ENCODE measurements at places on chromosomes 11 and 22.

DNA sequence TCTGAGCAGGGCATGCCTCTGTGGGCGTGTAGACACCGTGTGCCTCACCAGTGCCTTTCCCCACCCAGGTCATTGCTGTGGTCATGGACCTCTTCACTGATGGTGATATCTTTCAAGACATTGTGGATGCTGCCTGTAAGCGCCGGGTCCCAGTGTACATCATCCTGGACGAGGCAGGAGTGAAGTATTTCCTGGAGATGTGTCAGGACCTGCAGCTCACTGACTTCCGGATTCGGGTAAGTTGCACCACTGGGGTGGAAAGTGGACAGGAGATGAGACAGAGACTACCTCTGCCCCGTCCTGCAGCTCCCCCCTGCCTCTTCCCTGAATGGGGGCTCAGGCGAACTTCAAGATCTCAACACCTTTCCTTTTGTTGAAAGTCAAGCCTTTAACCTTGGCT, 24.3 kb downstream of the FAM83F start:
- no peak for DNase-seq

- DNase-seq = no peak
Observed at GRCh38 chr11:93622043-93622442, 39.4 kb upstream of the CEP295 start.

DNA sequence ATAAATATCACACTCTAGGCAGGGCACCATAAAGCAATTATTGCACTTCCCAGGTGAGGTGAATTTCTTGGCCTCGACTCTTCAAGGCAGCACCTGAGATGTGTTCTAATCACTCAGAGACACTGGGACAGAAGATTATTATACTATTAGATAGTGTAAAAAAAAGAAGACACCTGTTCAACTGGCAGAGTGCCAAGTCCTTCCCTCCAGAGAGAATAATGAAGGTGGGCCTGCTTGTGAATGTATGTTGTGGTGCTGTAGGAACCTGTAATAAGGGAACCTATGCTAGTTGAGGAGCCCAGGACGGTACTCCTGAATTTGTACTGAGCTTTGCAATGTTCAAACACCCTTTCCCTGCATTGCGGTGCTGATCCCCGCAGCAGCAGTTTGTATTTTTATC, 107.5 kb downstream of the NXPE2 start:
- no peak for DNase-seq

DNA sequence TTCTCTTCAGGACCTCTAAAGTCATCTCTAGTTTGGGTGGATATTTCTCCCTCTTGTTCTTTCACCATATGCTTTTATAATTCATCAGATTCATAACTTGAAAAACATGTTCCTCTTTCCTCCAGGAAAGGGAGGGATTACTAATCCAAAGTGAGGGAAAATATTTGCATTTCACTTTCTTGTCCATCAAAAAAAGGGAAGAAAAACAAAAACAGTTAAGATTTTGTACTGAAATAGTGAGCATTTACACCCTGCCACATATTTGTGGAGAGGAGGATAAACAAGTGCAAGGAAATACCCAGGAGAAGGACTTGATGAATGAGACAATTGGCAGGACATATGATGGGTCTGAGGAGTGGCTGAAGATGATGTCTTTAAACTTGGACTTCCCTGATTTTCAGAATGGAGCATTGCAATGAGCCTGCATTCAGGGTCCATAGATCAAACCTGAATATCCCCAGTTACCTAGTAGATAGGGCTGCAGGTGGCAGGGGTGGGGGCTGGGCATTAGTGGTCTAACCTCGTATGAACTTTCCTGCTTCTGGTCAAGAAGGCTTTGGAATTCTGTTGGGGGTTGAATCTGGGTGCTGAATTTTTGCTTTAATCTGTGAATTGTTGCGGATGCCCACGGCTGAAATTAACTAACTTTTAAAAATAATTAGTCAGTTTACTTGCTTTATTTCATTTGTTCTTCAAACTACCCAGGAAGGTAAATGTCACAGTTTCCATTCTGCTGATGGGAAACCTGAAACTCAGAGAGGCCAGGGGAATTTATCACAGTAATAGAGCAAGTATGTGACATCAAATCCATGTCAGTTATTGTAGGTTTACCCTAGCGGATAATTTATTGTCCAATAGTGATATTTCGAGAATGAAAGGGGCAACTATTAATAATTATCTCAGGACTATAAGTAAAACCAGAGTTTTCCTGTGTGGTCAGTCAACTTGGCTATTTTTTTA, 36.9 kb upstream of the TMEM123 start:
- no peak for DNase-seq

DNA sequence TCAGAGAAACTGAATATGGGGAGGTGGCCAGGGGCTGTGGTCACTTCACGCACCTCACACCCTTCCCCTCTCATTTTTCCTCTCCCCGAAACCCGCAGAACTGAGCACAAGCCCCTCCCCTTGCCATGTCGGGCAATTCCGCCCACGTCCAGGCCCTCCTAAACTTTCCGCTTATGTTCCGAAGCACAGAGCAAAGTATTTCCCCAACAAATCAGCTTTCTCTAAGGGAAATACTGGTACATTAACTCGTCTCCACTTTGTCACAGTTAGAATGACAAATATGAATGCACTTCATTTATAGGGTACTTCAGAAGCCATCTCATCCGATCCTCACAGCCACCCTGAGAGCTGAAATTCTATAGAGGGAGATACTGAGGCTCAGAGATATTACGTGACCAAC, 94.7 kb upstream of the TMEM45B start:
- DNase-seq = no peak

DNA sequence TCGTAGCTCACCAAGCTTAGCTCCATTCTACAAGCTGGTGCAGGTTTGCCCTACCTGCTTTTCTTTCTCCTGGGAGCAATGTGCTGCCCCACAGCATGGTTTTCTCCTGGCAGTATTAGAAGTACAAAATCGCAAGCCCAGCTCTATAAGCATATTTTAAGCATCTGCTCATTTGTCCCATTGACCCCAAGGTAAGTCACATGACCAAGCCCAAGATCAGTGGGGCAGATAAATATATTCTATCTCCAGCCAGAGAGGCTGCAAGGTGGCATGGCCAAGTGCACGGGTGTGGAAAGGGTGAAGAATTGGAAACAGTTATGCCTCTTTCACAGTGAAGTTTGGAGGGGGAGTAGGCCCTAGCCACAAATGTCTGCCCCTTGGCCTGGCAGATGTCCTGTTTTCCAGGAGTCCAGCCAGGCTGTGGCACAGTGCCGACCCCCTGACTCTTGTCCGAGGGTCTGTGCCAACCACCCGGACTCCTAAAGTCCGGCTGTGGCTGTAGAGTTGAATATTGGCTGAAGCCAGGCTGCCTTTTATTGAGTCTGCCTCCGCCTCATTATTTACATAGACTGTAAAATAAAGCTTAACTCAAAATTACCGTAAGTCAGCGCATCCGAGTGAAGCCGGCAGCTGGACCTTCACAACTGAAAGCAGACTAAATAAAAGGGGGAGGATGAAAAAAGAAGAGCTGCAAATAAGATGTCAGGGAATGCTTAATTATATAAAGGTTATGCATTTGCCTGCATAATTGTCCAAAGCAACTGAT, 165.7 kb downstream of the COMMD9 start:
- no peak for DNase-seq

Data from left lung (tissue), 14 donors.